ENCODE measurements at places on chromosomes 12 and 14.

DNA sequence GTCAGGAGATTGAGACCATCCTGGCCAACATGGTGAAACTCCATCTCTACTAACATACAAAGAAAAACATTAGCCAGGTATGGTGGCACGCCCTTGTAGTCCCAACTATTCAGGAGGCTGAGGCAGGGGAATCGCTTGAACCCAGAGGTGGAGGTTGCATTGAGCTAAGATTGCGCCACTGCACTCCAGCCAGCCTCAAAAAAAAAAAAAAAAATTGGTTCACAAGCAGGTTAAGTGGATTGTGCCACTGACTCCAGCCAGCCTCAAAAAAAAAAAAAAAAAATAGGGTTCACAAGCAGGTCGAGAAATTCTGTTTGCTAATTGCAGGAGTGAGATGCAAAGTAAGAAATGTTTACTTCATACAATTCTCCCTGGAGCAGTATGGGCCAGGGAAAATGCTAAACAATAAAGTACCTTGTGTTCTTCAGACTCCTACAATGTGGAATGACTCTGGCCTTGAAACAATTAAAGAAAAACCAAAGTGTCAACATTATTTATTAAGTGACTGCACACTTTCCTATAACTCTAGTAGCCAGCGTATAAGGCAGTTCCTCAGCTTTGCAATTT lies 6.1 kb downstream of the EDDM3B start:
- DNase-seq = no peak

GRCh38 chr14:69485701-69486100 lies 1.2 kb downstream of the PLEKHD1 start:
- DNase-seq = no peak

GRCh38 chr12:22412581-22412980 lies 78.1 kb upstream of the ST8SIA1 start:
- DNase-seq = no peak

DNA sequence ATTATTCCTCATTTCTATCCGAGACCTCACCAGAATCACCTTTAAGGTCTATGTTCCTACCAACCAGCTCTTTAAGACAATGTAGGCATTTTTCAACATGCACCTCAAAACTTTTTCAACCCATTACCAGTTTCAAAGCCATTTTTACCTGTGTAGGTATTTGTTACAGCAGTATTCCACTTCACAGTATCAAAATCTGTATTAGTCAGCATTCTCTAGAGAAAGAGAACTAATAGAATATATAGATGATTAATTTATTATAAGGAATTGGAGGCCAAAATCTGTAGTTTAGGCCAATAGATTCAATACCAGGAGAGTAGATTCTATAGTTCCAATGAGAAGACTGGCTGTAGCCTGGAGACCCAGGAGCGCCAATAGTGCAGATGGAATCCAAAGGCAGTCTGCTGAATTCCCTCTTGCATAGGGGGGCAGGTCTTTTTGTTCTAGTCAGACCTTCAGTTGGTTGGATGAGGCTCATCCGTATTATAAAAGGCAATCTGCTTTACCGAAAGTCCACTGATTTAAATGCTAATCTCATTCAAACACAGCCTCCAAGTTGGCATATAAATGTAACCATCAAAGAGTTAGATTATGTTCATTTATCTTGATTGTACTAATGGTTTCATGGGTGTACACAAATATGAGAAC lies 151.6 kb upstream of the SYT1 start:
- DNase-seq = no peak

DNA sequence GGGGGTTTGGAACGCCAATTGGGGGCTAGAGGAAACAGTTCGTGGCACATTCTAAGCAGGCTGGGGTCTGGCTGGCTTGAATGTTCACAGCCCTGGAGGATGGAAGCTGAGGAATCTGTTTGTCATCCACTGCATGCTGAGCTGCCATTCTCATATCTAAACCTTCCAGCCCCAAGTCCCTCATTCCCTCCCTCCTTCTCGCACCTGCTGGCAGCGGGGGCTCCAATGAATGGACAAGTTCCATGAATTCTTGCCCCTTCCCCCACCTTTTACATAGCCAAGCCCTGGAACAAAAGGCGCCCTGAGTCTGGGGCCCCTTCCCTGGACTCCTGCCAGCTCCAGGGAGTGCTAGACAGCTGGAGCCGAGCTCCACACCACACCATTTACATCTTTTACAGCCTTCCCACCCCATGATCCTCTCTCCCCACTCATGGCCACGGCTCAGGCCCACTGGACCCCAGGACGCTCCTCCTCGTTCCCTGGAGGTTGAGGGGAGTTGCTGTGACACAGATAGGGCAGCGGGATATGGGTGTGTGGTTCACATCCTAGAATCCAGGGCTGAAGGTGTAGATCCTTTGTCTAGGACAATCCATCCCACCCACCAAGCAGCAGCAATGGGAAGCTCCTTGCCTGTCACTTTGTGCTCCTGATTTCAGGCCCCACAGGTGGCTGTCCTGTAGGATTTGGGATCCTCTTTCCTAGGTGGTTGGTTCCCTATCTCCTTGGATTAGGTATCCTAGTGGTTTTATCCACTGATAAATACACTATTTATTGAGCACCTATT lies 21.7 kb upstream of the VRTN start:
- no peak for DNase-seq

DNA sequence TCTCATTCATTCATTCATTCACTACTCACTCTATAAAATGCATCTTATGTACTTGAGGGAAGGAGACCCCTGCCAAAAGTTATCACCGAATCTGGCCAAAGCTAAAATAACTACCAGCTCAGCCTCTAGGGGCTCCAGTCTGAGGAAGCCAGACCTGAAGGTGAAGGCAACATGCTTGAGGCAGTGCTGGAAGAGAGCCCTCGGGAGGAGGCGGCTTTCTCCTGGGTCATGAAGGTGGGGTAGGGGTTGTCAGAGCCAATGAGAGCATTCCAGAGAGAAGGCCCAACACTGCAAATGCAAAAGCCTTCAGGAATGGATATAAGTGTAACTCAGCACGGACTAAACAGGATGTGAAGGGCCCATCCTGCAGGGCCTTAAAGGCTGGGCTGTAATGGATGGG lies 62.4 kb downstream of the GSC start:
- DNase-seq = no peak

DNA sequence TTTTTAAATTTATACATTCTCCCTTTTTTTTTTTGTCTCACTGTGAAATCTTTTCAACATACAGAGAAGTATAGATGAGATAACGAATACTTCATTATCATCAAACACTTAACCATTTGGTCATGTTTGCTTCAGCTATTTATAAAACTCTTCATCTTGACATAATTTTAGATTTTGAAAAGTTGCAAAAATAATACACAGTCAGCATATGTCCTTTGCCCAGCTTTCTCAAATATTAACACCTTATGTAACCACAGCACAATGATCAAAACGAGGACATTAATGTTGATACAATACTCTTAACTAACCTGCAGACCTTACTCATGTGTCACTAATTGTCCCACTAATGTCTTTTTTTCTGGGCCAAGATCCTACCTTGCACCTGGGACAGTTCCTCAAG lies 36.0 kb downstream of the DACT1 start:
- no peak for DNase-seq

DNA sequence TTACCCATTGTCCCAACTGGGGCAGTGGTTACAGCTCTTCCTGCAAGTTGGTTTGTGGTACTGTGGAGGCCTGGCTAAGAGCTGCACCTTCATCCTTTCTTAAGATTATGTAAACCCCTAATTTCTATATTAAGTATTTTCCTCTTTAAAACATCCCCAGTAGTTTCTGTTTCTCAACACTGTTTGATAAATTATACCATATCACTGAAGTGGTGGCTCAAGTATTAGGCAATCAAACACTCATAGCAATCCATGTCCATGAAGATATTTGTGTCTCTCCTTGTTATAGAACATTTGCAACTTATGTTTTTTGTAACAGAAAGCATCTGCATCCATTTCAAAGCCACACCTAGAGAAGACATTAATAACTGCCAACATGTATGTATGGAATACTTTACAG lies 31.8 kb downstream of the ATXN3 start:
- DNase-seq = no peak

DNA sequence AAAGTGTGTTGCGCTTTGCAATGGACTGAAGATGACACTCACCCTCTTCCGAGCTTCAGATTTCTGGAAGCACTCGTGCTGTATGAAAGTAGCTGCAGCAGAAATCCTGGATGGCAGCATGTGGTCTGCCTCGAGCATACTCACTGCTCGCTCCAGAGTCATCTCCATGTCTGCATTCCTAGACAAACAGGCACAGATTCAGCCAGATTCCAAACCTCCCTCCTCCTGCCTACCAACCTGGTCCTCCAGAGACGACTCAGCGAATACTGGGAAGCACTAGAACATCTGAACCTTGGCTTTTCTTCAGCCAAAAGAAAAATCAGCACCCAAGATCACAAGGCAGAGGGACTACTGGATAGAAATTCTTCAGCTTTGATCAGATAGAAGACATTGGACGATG lies 27.7 kb downstream of the PKP2 start:
- DNase-seq = no peak

- DNase-seq = no peak
These were observed 1052.9 kb downstream of the GALC start for GRCh38 chr14:86940106-86940505.

GRCh38 chr14:41449066-41449465 lies 157.6 kb upstream of the LRFN5 start:
- no peak for DNase-seq

DNA sequence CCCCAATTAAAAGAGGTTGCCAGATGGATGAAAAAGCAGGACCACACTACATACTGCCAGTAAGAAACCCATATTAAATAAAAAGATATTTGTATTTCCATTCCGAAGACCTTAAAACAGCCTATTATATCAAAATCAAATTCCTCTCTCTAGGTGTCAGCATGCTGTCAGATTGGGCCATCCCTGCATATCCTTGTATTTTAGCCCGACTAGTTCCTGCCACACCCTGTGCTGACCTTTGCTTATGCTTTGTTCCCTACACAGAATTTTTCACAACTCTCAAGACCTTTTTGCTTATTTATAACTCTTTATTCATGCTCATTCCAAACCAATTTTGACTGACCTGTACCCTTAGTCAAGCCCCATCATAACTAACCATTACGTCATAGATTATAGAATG lies 12.8 kb downstream of the GSKIP start:
- DNase-seq = no peak

DNA sequence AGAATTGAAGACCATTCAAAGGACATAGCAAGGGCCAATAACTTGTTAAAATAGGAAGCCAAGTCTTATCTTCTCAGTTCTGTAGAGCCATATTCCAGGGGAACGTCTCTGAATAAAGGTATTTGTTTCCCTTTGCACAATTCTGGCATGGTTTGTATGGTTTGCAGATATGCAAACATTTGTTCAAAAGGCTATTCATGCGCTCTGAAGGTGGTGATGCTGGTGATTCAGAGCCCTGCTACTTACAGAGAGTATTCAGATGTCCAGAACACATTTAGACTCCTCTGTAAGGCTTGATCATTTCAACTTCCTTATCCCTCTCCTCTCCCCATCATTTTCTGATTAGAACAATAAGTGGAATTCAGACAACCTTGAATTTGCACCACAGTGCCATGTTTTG lies 35.9 kb downstream of the SLC4A8 start:
- no peak for DNase-seq

DNA sequence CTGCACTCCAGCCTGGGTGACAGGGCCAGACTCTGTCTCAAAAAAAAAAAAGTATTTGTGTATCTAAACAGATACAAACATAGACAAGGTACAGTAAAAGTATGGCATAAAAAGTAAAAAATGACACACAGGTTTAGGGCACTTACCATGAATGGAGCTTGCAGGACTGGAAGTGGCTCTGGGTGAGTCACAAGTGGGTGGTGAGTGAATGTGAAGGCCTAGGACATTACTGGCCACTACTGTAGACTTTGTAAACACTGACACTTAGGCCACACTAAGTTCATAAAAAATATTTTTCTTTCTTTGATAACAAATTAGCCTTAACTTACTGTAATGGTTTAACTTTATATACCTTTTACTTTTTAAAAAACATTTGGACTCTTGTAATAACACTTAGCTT lies 38.0 kb upstream of the EIF5 start:
- no peak for DNase-seq

GRCh38 chr14:76282581-76282980 lies 93.4 kb upstream of the ESRRB start:
- DNase-seq = no peak

- DNase-seq = no peak
These were observed 77.7 kb downstream of the NTS start for GRCh38 chr12:85951823-85952222.

DNA sequence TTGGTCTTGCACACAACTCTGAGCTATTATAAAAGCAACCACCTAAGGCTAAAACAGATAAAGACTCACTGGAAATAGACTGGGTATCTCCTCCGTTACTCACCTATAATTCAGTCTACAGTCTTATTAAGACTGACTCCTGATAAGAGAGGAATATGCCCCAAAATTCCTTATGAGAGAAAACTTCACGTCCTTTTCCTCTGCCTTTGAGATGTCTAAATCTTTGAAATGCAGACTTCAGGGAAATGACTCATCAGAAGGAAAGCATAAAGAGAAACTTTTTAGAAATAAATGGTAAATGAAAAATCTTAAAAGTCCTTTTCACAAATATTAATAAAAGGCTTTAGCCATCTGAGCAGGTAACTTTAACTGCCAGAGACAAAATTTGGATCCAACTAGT lies 187.5 kb upstream of the RTL1 start:
- no peak for DNase-seq

- no peak for DNase-seq
These were observed 15.6 kb downstream of the CEP170B start for GRCh38 chr14:104880584-104881210.

DNA sequence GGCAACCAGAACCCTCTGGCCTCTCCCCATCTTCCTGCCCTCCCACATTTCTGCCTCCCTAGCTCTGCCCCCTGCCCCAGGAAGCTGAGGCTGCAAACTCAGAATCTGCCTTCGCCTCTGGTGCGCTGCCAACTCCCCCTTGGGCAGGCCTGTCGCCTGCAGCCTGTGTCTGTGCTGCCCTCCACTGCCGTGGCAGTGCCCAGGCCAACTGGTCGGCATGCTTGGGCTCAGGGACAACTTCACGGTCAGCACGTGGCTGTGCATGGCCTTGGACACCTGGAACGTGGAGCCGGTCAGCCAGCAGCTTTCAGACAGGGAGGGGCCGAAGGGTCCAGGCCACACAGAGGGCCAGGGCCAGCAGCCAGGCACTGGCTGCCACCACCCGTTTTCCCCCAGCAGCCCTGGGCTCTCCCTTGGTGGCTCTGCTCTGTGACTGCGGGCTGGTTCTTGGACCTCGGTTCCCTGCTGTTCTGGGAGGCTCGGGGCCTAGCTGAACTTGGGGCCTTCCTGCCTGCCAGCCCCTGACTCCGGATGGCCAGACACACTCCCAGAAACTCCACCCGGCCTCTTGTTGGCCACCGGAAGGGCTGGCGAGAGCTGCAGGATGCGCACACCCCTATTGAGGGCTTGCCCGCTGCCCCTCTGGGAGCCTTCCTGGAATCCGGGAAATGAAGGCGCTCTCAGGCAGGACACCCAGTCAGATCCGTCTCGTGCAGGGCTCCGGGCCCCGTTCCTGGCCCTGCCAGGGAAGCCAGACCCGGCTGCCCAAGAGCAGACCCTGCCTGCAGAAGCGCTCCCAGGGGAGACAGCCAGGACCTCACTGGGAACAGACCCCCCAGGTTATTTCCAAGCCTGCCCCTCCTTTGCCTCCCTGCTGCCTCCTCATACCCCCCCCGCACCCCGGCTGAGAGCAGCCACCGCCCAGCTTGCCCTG lies 34.2 kb upstream of the PPP1R13B start:
- DNase-seq = no peak

GRCh38 chr14:37650356-37651037 lies 55.1 kb downstream of the TTC6 start:
- DNase-seq = no peak

- DNase-seq = no peak
These were observed 138.7 kb downstream of the MED13L start for GRCh38 chr12:116138781-116139180.
